Activated CD4-positive, alpha-beta memory T cell treated with anti-CD3 and anti-CD28 coated beads, Interleukin-2, amount 10 ng/mL, durations not matched to agents 7 days and 5 days (primary cell): ENCODE measurements at places on chromosomes 1 and 21.
A peak's percentile ranks its signal among the peaks of the same experiment; 100 is the strongest.

GRCh38 chr1:244834543-244835275 lies 749 bp upstream of the COX20 start:
- DNase-seq = peak; percentile 89

DNA sequence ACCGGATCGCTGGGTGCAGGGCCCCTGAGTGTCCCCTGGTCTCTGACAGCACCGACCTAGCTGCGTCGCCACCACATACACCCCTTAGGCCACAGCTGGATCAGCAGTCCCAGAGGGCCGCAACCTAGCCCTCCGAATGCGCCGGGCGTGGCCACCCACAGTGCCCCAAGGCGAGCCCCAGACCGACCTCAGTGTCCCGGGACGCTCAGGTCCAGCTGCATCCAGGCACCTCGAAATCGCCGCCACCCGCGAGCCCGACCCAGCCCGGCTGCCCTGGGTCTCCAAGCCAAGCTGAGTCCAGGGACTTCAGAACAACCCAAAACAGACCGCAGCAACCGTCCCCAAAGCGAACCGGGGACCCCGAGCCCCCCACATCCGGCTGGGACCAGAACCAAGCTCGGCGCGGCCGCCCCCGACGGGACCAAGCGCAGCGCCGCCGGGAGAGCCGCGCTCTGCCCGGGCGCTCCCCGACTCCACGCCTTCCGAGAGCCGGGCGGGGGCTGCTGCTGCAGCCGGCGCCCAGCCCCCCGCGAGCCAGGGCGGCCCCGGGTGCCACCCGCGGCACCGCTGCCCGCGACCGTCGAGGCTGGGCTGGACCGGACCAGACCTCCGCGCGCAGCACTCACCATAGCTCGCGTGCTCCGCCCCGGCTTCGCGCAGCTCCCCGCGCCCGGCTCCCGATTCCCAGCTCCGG lies 54.6 kb upstream of the ECE1 start:
- DNase-seq = peak; percentile 36

- no peak for DNase-seq
These were observed 76.9 kb upstream of the CCDC190 start for GRCh38 chr1:162937716-162938395.

GRCh38 chr1:186873687-186874086 lies 44.9 kb downstream of the PLA2G4A start:
- DNase-seq = no peak

DNA sequence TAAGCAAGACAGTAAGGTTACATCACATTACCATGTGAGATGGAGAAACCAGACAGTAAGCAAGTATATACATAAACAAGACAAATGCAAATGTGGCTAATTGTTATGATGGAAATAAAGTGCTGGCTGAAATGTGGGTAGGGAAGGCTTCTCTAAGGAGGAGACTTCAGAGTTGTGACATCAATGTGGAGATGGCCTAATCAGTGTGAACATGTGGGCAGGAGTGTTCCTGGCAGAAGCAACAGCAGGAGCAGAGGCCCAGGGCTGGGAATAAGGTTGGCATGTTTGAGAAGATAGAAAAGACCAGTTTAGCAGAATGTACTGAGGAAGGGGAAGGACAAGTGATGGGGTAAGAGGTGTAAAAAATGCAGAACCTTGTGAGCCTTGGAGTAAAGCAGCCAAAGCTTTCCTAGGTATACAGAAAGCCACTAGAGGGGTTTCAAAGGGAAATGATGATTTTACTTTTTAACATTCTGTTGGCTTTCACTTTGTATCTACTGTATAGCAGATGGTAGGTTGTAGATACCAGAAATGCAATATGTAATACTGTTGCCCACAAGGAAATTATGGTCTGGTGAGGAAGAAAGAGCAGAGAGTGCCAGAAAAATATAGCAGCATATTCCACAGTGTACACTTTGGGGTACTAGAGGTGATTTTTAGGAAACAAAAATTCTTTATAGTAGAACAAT lies 197.4 kb downstream of the FGGY start:
- DNase-seq = no peak

- no peak for DNase-seq
These were observed 28.1 kb downstream of the EPHA2 start for GRCh38 chr1:16127676-16128337.

GRCh38 chr21:32834916-32835235 lies 63.3 kb upstream of the PAXBP1 start:
- no peak for DNase-seq

DNA sequence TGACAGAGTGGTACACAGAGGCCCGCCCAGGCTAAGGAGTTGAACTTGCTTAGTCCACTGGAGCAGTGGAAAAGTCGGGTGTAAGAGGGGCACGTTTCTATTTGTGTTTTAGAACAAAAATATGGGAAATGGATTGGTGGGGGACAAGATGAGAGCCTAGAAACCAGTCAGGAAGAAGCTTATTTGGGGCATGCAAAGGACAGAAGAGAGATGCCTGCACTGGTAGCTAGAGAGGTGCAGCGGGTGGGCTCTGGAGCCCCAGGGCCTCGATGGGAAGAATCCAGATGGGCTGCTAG lies 1.2 kb upstream of the LIN9 start:
- DNase-seq = no peak

- DNase-seq = no peak
These were observed 8.2 kb downstream of the MEGF6 start for GRCh38 chr1:3603156-3603555.

DNA sequence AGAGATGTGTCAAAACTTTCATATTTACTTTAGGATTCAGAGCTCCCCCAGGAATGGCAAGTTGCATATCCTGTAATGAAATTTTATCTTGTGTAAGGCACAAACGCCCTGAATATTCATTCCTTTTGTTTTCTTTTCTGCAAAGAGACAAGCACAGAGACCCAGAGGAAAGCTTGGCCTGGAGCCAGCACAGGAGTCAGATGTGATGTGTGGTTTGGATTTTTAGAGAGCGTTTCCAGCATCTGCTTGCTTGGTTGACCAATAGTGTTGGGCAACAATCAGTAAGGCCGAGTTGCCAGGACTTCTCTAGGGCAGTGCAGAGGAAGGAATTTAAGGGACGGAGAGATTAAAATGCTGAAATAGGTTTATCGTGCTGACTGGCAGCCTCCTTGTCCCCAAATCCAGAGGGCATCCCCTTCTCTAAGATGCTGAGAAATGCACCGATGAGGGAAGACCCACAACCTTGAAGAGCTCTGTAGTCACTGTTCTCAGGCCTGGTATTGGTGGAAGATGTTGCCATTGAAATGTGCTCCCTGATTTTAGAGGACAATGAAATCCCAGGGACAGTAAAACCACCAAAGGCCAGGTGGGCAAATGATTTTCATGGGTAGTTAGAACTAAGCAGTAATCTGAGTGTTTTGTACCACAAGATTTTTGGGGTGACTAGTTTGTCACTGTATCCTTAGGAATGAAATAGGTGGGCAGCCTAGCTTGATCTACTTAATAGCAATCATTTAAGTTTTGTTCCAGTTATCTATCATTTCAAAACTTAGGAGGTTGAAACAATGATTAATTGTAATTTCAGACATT lies 37.9 kb upstream of the RHOU start:
- no peak for DNase-seq

- peak; percentile 30 for DNase-seq
These were observed 2.7 kb upstream of the LPGAT1 start for GRCh38 chr1:211833174-211833820.

DNA sequence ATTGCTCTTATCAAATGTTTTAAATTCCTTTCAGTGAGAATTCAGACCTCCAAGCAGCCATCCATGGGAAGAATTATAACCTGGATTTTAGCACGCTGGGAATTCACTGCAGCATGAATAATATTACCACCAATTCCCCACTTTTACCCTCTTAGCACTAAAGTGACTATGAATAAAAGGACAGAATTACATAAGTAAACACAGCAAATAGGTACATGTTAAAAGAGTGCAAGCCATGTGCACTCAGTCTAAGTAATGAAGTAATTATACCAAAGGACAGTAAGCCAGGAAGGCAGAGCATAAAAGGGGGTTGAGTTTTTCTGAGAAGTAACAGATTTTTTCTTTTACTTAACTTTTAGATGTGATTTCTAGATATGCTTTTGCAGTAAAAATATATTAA lies 176.3 kb downstream of the DENND1B start:
- no peak for DNase-seq

- no peak for DNase-seq
These were observed 21.6 kb upstream of the PCP4 start for GRCh38 chr21:39845571-39846130.

DNA sequence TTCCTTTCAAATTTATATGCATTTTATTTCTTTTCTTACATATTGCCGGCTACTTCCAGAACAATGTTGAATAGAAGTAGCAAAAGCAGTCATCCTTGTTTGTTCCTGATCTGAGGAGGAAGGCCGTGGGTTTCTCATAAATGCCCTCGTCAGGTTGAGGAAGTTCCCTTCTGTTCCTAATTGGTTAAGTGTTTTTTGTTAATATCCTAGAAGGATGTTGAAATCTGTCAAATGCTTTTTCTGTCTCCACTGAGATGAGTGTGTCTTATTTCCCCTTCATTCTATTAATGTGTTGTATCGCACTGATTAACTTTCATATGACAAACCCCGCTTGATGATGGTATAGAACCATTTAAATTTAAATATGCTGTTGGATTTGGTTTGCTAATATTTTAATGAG lies 15.4 kb downstream of the TTLL10 start:
- DNase-seq = no peak

GRCh38 chr1:201565024-201565730 lies 26.2 kb downstream of the NAV1 start:
- no peak for DNase-seq

DNA sequence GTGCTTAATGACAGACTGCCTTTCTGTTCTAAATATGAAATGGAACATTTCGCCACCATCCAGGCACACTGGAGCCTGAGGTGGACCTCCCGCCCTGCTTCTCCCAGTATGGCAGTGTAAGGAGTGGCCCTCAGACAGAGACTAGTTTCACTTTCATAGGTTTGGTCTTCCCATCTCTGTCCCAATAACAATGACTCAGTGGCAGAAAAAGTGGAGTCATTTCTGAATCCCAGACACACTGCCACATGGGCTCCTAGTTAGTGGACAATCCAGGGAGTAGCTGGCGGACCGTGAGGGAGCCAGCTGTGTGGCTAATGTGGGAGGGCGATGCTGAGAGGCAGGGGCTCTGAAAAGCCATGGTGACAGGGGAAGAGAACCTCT lies 95.6 kb upstream of the TSPAN2 start:
- no peak for DNase-seq

- no peak for DNase-seq
These were observed 3.4 kb upstream of the TRIM11 start for GRCh38 chr1:228410015-228410414.

- no peak for DNase-seq
These were observed 383.5 kb downstream of the MATN1 start for GRCh38 chr1:30339866-30340265.

GRCh38 chr1:20485527-20486456 lies at the start of gene CAMK2N1:
Gene CAMK2N1, minus strand, starts transcription at chr1:20486210. Its CDS starts 831 bp downstream, at chr1:20485379.
- DNase-seq = peak; percentile 59

- DNase-seq = peak; percentile 3
These were observed 22.7 kb downstream of the CRYAA start for GRCh38 chr21:43191521-43191920.

DNA sequence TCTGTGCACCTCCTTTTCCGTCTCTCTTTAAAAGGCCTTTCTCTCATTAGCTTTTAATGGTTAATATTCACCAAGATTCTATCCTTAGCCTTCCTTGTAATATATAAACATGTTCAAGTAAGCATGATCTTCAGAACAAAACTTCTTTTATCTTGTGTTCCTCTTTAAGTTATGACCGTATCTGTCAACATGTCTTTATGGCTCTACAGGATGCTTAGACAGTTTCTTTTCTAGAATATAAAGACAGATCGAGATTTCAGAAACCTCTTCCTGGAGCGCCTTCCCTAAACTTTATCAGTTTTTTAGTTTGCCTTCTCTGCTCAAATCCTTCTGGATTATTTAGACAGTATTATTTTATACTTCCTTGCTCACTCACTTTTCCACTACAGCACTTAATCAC lies 7.2 kb downstream of the RO60 start:
- no peak for DNase-seq

DNA sequence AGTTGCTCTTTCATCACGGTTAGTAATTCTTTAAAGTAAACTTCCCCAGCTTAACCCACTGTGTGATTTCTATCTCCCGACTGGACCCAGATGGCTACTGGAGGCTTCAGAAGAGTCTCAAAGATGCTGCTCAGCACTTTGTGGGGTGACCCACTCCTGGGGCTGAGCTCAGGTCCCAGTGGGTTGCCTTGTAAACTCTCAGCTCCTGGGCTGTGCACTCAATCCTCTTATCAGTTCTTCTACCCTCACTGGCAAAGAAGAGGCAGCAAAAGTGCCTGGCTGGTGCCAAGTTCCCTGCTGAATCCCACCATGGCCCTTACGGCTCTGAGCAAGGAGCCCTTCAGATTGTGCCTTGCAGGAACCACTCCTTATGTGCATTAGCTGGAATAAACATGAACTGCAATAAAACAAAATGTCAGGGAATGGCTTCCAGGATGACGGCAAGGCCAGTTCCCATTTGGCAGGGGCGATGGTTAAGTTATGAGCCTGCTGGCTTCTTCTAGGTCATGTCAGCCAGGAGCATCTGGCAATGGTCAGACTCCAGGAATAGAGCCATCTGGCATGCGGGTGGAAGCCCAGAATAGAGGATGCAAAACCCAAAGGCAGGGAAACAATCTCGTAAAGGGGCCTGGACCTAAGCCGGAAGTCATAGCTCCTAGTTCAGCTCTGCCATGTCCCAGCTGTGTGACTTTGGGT lies 6.8 kb downstream of the MYOC start:
- DNase-seq = no peak

GRCh38 chr1:176811511-176812288 lies 348.7 kb downstream of the PAPPA2 start:
- no peak for DNase-seq

DNA sequence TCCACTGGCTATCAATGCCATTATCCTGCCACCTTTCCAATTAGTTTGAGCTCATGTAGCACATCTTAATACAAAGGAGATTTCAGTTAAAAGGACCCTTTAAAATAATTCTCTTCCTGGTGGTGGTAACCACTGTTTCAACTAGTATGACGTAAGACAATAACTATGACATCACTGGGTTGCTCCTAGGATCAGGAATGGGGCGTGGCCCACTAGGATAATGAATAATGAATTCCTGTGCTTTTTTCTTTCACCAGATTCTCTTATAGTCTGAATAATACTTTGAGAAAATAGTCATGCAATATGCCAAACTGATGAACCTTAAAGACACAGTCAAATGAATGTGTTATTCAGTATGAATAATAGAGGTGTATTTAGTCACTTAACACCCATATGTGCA lies 10.6 kb upstream of the KIFAP3 start:
- no peak for DNase-seq

- no peak for DNase-seq
These were observed 12.8 kb upstream of the ALX3 start for GRCh38 chr1:110083061-110083865.

- DNase-seq = no peak
These were observed 101.2 kb downstream of the INTS7 start for GRCh38 chr1:211933946-211934714.

- DNase-seq = no peak
These were observed 168.7 kb upstream of the ETV3 start for GRCh38 chr1:157306896-157307295.
